ENCODE measurements at places on chromosomes 5 and 9.

DNA sequence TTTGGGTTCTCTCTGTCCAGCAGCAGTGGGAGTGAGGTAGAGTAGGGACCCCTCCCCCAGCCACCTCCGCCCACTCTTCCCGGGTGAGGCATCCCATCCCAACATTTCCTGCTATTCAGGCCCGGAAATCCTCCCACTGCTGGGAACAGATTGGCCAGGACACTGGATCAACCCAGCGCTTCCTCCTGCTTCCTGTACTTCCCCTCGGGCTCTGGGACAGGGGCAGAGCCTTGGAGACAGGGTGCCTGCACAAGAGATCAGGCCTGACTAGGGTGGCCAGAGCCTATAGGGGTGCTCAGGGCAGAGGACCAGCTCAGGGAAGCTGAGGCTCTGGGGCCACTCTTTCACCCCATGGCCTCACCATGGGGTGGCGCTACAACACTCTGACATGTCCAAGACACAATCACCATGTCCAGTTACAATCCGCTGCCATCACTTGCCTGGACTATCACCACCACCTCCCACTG lies 14.5 kb downstream of the SH2D3C start:
- DNase-seq: no peak

DNA sequence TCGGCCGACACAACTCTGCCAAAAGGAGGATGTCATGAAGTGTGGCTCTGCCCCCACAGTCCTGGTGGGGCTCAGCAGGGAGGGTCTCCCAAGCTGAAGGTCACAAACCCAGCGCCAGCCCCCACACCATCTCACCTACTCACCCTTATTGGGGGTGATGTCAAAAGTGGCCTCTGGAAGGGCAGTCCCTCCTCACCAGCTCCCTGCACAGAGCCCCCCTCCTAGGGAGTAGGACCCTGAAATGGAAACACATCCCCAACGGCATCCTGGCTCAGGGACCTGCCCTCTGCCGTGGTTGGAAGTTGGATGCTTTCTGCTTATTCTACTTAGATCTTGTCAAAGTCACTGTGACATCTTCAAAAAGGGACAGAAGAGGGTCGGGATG lies 89.5 kb downstream of the NSUN2 start:
- no peak for DNase-seq

GRCh38 chr5:56941981-56942380 lies 9.9 kb downstream of the MIER3 start:
- no peak for DNase-seq

DNA sequence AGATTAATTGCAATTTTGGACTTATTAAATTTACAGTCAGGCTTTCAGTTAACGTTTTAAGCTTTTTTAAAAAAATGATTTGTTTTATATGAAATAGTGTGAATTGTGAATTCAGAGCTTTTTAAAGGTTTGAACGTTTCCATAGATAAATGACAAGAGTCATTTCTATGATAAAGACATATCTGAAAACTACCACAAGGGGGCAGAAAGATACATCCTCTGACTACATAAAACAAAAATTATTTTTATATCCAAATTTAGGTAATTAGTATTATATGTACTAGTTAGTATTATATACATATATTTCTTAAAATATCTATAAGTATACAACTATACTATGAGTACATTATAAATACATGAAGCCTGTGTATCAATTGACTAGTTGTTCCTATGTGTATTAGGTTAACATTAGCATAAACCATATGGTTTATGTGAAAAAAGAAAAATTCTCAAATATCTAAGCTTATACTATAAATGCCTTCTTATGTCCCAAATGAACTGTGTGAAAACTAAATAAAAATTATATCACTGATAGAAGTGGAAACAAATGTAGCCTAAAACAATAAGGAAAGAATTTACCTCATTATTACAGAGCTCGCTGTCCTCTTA lies 155.2 kb downstream of the MEF2C start:
- no peak for DNase-seq

DNA sequence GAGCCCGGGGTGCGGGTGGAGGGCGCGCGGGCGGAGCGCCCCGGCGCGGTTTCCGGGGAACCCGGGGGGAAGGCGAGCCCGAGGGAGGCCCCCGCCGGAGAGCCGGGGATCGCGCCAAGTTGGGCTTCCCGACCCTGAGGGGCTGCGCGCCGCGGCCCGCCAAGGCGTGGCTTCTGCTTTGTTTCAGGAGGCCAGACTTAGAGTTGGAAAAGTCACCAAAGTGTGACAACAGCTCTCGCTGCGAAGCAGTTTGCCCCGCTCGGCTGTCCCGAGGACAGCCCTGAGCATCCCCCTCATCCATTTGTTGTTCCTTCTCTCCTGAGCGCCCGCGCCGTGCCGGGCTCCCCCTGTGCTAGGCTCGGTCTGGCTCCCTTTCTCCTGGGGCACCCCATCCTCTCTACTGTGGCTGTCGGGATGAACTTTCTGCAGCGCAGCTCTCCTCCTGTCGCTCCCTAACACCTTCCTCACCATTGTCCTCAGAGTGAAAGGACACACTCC lies 410 bp downstream of the GLIPR2 start:
- DNase-seq: no peak

- no peak for DNase-seq
These were observed 23.0 kb downstream of the BARHL1 start for GRCh38 chr9:132605387-132605786.

DNA sequence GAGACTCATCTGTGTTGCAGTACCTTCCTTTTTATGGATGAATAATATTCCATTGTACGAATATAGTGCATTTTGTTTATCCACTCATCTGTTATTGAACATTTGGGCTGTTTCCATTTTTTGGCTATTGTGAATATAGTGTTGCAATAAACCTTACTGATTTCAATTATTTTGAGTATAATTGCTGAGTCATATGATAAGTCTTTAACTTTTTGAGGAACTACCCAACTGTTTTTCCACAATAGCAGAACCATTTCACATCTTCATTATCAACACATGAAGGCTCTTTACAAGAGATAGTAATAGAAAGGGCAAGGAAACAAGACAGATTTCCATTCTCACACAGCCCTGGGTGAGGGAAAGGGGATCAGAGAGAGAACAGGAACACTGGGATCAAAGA lies 329.2 kb downstream of the RAB3C start:
- no peak for DNase-seq

DNA sequence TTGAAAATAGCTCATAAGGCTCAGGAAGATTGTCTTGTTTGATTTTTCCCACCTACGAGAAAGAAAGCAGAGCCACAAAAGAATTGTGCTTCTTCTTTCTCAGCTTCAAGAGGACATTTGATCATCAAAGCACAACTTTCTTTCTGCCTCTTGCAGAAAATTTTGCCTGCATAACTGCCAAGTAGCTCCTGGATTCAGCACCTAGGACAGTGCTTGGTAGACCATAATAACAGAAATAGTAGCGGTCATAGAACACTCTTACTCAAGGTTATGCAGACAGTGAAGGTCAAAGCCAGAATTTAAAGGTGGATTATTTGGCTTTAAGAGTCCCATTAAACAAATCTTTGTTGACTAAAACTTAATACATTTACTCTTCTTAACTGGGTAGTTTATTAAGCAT lies 594.7 kb upstream of the CCNG1 start:
- no peak for DNase-seq
